Caudate nucleus (tissue), 63 donors: ENCODE measurements at places on chromosomes 3 and 15.

- DNase-seq, result no peak
These were observed 73.4 kb upstream of the HACD2 start for GRCh38 chr3:123658118-123658851.

GRCh38 chr15:54810496-54810895 is 386.2 kb downstream of the RSL24D1 start:
- no peak for DNase-seq

DNA sequence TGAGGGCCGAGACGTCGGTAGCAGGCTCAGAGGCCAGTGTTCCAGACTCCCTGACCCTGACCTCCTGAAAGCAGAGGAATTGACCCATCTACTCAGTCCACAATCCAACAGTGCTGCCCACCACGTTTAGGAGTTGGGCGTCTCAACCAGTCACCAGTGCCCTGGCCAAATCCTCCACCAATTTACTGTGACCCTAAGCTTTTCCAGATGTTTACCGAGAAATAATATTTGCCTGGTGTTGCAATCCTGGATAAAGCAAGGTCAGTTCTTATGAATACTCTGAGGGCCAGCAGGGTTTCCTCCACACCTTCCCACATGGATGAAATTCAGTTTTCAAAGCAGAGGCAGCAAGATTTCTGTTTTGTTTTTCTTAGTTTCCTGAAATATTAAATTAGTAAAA is 7.5 kb upstream of the APOD start:
- DNase-seq, result no peak

- no peak for DNase-seq
These were observed 1.0 kb downstream of the USP8 start for GRCh38 chr15:50425219-50425618.

DNA sequence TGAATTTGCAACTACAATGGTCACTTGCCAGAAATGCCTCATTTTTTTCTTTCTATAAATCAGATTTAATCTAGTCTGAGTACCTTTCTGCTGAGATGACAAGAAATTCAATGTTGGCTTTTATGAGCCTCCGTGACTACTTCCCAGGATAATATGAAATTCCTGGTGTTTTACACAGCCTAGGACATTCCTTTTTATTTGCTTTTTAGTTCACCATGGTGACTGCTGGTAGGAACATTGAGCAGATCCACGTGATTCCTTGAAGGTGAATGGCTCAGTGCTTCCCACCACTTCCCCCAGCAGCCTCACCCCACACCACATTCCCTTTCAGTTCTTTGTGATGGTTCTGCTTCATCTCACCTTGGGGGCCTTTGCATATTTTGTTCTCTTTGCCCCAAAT is 4.3 kb upstream of the NPTN start:
- no peak for DNase-seq

DNA sequence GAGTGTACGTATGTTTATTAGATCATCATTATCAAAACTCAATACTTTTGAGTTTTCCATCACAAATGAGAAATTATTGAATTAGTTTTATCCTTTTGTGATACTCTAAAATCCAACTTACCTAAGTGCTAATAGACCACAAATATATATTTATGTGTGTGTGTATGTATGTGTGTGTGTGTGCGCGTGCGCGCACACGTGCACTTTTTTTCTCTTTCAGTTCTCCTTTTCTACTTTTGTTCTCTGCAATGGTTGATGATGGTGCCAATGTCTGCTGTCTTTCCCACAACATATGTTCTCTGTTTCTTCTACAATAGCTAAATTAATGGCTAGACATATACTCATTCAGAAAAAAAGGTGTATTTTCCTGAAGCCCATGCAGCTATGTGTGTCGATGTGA is 571.6 kb upstream of the ARPP21 start:
- no peak for DNase-seq

GRCh38 chr15:96097661-96098060 is 232.8 kb upstream of the NR2F2 start:
- DNase-seq, result no peak

DNA sequence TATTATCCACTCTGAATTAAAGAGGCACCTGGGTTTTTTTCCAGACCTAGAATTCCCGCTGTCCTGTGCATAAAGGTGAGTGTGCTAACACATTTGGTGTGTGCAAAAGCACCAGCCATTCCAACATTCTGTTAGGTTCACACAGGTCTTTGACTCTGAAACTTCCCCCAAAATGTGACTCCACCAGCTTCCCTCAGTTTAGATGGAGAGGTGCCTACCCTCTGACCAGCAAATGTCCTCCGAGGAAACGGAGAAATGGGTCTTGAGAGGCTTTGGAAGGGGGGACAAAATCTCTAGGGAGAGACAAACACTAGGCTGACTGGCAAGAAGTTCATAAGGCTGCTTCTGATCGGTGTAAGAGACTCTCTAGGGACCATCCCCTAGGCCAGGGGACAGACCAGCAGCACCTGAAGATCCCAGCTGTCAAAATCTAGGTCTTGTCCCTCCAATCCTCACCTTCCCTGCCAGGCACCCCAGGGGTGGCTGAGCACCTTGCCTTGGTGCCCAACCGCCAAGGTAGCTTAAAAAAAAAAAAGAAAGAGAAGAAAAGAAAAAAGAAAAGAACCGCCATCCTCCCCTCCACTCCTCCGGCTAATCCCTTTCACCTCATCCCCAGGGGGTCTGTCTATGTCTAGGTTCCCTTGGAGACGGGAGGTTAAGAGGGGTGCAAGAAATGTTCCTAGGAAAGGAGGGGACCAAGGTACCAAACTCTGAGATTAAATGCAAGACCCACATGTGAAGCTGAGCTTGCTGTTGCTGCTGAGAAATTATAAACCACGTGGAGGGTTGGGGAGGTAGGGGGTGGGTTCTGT is 2.0 kb upstream of the MECOM start:
- DNase-seq, result no peak

GRCh38 chr3:59444676-59445075 is 394.9 kb upstream of the CFAP20DC start:
- no peak for DNase-seq

DNA sequence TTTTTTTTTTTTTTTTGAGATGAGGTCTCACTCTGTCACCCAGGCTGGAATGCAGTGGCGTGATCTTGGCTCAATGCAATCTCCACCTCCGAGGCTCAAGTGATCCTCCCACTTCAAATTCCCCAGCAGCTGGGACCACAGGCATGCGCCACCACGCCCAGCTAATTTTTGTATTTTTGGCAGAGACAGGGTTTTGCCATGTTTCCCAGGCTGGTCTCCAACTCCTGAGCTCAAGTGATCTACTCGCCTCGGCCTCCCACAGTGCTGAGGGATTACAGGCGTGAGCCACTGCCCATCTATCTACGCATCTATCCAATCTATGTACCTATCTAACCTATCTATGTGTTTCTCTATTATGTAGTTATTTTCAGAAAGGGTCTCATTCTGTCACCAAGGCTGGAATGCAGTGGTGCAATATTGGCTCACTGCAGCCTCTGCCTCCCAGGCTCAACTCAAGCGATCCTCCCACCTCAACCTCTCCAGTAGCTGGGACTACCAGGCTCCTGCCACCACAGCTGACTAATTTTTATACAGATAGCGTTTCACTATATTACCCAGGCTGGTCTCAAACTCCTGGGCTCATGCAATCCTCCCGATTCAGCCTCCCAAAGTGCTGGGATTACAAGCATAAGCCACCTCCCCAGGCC is 20.2 kb upstream of the GPX1 start:
- no peak for DNase-seq

DNA sequence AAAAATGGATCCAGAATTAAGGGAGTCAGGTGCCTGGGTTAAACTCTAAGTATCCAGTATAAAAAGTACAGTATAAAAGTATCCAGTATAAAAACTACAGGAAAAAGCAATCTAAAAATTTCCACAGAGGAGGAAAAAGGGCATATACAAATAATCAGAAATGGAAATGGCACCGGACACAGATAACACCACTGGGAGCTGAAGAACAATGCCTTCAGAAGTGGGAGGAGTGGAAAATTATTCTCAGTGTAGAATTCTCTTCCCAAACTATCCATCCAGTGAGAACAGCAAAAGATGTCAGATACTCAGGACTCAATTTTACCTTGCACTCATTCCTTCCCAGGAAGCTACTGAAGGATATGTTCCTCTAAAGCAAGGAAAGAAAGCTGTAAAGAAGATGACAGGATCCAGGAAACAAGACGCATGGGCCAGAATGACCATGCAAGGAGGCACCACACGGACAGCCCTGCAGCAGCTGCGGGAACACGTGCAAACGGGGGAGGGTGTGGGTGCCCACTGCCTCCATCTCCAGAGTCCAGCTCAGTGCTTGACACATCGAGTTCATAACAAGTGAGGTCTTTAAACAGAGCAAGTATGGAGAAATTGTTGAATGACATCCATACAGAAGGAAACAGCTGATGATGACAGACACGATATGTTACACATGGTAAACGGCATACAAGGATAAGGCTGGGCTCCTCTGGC is 68.5 kb downstream of the CHSY1 start:
- no peak for DNase-seq

DNA sequence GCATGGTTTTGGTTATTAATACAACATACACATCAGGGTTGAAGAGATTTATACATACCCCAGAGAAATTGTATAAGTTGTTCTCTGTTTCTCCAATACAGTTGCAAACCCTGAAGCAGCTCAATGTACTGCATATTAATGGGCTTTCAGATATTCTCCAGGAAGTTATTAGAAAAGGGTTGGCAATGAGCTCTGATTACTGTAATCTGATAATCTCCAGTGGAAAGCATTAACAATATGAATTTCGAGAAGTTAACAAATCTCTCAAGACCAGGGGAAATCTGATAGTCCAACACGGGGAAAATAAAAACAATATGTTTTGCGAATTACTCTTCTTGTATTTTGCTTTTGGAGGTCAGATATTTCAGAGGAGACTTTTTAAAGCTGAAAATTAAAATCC is 950.1 kb downstream of the TBL1XR1 start:
- no peak for DNase-seq

- DNase-seq, result no peak
These were observed 12.5 kb downstream of the LIPH start for GRCh38 chr3:185539934-185540333.

DNA sequence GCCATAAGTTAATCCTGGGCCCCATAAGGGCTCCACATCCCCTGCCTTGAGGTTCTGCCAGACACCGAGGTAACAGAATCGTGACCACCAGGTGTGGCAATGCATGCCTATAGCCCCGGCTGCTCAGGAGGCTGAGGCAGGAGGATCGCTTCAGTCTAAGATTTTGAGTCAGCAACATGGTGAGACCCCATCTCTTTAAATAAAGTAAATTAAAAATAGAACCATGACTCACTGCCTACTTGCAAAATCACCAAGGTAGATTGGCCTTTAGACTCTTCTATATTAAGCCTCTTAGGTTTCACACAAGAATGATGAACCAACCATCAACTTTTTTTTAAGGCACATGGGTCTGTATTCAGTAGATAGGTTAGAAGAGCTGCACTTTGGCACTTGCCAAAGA is 9.7 kb downstream of the WDR5B start:
- no peak for DNase-seq

DNA sequence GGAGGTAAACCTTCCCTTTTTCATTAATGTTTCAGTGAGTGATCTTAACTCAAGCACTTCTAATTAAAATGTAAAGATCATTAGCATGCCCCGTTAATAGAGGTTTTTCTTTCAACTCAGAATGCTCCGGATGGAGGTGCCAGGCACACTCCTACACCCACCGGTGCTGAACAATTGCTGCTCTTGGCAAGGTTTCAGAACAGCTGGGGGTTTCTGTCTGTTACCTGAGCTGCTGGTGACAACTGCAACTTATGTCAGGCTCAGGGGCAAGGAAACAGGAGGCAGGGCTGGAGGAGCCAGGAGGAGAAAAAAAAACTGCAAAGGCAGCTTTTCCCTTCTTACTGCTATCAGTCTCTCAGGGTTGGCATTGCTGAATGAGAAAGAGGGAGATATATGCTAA is 250.1 kb downstream of the DIPK2A start:
- no peak for DNase-seq

- DNase-seq, result no peak
These were observed 111.4 kb upstream of the ALCAM start for GRCh38 chr3:105255350-105255749.

DNA sequence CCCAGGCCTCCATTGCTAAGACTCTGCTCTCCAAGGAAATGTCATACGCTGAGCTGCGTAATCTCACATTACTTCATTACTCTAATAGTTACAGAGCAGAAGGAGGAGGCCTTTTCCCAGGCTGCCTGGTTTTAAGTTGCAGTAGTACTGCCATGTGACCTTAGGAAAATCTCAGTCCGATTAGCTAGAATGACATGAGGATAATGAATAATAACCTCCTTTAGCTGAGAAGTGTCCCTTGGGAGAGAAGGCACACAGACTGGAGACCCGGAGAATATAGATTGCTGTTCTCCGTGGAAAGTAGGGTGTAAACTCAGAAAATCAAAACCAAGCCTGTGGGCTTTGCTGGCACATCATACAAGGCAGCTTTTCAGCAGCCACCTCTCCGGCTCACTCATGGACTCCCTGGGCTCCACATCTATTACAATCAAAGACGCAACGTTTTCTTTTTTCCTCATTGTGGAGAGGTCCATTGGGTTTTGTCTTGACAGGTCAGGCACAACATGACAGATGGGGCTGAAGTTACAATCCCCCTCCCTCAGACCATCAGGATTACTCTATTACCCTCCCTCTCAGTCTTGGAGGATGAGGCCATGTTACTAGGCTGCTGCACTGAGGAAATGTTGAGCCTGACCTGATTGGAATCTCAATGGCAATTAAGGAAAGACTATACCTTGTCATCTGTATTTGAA is 134.8 kb upstream of the MB21D2 start:
- no peak for DNase-seq

GRCh38 chr15:52008698-52009434 is 10.2 kb upstream of the MAPK6 start:
- DNase-seq, result no peak

DNA sequence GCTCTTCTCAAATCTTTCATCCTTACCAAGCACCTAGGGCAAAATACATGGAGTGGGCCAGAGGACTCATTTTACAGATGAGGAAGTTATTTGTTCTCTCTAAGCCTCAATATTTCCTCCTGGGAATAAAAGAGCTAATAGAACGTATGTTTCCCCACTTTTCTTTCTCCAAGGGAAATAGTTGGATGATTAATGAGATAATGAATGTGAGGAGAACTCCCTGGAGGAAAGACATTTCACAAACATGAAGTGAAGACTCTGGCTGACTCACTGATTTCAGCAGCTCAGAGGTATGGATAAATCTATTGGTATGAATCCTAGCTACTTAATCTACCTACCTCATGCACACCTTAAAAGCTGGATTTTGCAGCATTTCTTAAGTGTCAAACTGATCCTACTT is 98.4 kb downstream of the ECT2 start:
- no peak for DNase-seq

GRCh38 chr15:75842722-75843677 is at the start of gene UBE2Q2:
TSS of gene UBE2Q2 (plus strand) at chr15:75843447. CDS start at chr15:75843667, 220 bp downstream.
- DNase-seq, result peak; percentile 63

DNA sequence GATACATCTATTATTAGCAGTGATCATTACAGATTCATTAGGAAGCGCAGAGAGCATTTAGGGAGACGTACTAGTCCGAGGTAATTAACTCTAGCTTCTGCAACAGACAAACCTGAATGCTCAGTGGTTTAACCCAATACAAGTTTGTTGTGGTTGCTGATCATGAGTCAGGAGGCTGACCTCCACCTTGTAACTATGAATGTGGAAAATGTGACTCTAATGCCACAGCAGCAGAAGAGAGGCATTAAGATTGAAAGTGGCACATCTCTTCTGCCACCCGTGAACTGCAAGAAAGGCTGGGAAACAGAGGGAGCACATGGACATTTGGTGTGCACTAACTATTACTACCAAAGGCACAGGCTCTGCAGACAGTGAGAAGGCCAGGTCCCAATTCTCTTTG is 71.2 kb upstream of the C3orf80 start:
- no peak for DNase-seq

GRCh38 chr3:166484470-166484869 is 647.2 kb upstream of the BCHE start:
- DNase-seq, result no peak
